ENCODE measurements at places on chromosomes 11 and 22.

DNA sequence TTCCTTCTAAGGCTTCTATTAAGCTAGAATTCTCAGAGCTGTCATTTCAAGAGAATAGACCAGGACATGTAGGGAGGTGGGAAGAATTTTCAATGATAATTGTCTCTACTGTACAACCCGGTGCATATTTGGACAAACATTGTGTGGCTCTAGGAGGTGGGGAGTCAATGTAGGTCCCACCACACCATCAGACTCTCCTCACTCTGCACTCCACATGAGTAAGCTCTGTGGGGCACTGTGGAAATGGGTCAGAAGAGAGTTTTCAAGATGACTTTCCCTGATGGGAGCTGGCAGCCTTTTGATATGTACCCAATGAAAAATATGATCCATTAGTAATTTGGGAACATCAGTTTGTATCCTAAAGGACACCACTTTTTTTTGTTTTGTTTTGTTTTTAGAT lies 33.2 kb downstream of the OR2AG2 start:
- no peak for DNase-seq

- no peak for DNase-seq
Observed at GRCh38 chr11:107203656-107204055, 185.4 kb upstream of the GUCY1A2 start.

DNA sequence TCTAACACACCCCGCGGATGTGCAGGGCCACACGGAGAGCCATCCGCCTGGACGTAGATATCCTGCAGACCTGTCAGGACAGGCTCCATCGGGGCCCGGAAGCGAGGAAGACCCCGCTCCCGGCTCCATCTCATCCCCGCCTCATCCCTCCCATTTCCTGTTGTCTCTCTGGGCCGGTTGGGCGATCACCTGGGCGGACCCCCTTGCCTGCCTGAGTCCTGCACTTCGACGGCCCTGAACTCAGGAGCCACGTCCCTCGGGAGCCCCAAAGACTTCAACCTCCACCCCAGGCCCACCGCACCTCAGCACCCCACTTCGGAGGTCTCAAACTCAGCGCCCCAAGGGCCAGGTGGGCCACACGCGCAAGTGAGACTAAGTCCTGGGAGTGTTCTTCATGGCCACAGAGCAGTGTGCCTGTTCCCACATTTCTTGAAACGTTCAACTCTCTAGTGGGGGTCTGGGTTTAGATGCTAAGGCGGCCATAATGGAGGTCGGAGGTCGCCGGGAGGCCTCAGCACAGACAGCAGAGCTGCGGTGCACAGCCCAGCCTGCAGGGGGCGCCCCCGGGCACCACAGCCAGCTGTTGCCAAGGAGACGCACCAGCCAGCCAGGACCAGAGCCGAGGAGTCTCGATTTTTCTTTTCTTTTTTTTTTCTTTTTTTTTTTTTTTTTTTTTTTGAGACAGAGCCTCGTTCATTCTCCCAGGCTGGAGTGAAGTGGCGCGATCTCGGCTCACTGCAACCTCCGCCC lies 26.0 kb upstream of the FADD start:
- DNase-seq, result peak; percentile 55

- DNase-seq, result no peak
Observed at GRCh38 chr11:126990716-126991480, 9.7 kb downstream of the KIRREL3 start.

- peak; percentile 36 for DNase-seq
Observed at GRCh38 chr11:30016588-30017363, at the start of gene KCNA4. KCNA4 (minus strand) TSS chr11:30017030; CDS start chr11:30012678, 4,352 bp downstream.

DNA sequence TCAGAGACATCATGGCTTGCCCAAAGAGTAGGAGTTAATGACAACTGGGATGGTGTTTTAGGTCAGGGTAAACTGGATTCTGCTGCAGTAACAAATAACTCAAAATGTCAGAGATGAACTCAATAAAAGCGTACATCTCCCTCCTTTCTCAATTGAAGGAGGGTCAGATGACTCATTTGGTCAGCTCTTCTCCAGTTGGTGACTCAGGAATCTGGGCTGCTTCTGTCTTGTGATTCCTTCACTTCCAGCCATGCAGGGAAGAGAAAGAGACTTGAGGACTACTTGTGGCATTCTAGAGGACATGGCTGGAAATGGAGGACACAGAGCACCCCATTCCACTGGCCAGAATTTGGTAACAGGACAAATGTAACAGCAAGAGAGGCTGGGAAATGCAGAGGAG lies 3.2 kb upstream of the SYT13 start:
- DNase-seq, result peak; percentile 42

- DNase-seq, result peak; percentile 23
Observed at GRCh38 chr11:40129266-40129665, 1330.2 kb downstream of the LRRC4C start.

Data from RWPE1 (cell line).